Ovary (tissue), 10 donors: ENCODE measurements at places on chromosomes 2 and 18. TPM values are rescaled to one million over a fixed set of nuclear protein-coding genes. Genes with fewer than 3 reads are reported as not detected.

The TLX2 gene
- not detected for total RNA-seq

GRCh38 chr18:36593001-36593400 is 235.8 kb downstream of the TPGS2 start:
- DNase-seq = no peak

DNA sequence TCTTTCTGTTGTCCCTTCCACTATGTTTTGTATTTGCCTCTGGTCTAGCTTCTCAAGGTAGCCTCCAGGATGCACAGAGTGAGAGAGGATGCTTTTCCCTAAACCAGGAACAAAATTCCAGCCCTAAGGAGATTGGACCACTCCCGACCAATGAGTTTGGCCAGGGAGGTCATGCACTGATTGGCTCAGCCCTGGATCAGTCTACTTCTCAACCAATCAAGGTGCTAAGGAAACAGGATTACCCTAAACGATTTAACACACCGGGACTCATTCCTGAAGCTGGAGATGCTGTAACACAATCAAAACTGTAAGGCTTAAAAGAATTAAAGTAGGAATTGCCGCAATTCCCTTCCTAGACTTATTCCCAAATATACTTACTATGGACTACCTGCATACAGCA is 34.2 kb upstream of the NR4A2 start:
- no peak for DNase-seq

DNA sequence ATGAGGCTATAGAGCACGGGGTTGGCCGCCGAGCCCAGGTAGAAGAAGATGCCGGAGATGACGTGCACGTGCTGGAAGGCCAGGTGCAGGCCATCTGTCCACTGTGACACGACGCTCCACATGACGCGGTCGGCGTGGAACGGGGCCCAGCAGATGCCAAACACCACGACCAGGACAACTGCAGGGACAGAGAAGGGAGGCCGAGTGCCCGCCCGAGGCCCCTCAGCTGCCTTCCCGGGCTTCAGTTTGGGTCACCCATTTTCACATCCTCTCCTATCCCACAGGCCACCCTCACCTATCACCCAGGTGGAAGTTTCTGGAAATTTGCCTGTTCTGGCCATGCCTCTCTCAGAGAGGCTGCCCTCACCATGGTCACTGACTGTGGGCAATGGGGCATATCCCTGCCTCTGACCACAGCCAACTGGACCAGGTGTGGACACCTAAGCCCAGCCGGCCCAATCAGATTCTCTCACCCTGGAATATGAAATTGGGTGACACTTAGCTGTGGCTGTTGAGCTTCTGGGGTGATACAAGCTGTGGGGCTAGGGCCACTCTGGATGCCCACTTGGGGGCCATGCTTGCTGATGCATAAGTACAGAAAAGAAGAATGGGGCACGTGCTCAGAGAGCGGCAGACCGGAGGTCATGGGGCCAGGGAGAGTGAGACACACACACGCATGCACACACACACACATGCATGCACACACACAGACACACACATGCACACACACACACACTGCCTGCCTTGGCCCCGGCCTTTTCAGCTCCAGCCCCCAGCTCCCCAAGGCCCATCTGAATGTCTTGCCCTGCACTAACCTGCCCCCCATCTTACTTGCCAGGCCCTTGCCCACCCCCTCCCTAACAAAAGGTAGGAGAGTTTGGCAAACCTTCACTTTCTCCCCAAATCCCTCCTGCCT is 4.7 kb downstream of the NMUR1 start:
- no peak for DNase-seq

GRCh38 chr2:98913916-98914712 is 21.9 kb downstream of the CRACDL start:
- no peak for DNase-seq

DNA sequence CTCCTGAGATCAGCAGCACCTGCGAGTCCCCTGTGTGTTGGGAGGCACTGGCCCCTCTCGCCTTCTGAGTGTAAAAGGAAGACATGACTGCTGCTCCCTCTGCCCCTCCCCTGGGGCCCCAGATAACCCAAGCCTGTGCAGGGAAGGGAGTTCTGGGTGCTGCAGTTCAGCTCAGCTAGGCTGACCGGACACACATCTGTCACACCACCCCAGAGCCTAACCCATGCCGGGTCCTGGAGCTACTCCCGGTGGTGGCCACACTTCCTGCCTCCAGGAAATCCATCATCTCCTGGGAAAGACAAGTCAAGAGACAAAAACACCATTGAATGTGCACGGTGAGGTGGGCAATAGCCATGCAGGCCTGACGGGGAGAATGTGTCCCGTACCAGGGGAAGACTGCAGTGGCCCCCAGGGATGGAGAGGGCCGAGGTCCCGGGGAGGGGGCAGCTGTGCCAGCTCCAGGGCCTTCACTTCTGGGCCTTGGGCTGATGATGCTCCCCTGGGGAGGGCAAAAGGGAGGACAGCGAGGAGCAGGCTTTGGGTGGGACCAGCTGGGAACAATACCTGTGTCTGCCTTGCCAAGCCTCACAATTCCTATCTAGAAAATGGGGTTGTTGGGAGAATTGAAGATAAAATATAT is 210.6 kb downstream of the TFCP2L1 start:
- DNase-seq = no peak

- no peak for DNase-seq
Observed at GRCh38 chr18:21489119-21489750, 111.3 kb downstream of the ESCO1 start.

GRCh38 chr18:76834379-76834778 is 12.0 kb downstream of the ZNF236 start:
- DNase-seq = no peak

DNA sequence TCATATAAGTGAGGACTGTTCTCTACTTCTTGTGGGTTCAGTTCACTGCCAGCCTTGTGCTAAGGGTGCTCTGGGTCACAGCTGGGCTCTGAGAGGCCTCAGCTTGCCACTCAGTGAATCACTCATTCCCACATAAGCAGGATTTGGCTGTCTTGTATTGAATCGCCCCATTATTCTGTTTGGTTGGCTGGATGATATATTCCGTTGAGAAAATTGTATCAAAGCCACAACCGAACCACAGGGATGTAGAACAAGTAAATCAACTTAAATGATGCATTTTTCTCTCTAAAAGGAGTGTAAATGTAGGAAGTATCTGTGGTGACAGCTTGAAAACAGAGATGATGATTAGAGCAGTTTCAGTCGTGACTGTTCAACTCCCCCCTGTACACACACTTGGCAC is 39.6 kb downstream of the TTC39C start:
- DNase-seq = no peak

GRCh38 chr2:120423167-120423943 is 77.4 kb downstream of the INHBB start:
- DNase-seq = no peak

The NEU4 gene
- not detected for total RNA-seq

DNA sequence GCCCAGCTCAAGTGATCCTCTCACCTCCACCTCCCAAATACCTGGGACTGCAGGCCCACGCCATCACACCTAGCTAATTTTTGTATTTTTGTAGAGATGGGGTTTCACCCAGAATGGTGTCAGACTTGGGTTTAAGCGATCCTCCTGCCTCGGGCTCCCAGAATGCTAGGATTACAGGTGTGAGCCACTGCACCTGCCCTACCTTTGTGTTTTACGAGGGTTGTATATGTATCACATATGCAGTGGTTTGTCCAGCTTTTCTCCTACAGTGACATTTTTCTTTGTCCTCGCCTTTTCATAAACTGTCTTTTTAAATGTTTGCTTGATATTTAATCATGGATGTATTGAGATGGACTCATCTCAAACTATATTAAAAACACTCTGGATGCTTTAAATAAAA is 38.5 kb downstream of the AGAP1 start:
- DNase-seq = peak; percentile 1

- no peak for DNase-seq
Observed at GRCh38 chr18:28039691-28040090, 137.2 kb downstream of the CDH2 start.

DNA sequence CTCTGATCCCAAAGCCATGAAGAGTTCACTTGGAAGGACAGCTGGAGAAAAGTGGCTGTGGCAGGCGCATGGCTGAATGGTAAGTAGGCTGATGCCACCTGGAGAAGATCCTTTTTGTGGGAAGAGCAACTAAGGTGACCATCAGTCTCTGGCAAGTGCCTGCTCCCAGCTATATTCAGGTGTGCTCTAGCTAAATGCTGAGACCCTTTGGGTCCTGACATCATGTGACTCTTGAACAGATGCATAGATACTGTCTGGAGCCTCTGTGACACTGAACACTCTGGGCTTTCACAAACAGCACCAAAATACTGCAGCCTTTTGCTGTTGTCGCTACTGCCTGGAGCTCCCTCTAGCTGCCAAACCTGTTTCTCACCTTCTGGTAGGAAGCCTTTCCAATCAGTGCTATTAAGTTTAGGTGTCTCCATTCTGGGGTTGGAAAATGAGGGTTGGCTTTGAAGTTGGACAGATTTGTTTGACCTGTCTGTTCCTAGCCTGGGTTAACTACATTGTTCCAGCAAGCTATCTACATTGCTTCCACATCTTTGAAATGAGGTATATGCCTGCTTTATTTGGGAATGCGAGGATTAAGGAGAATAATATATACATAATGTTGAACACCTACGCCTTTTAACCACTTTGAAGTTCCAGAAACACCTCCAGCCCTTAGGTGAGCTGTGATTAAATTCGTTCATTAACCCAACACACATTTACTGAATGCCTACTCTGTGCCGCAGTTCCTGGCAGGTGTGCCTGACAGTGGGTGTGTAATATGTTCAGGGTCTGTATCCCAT is 3.1 kb downstream of the EGR4 start:
- no peak for DNase-seq

DNA sequence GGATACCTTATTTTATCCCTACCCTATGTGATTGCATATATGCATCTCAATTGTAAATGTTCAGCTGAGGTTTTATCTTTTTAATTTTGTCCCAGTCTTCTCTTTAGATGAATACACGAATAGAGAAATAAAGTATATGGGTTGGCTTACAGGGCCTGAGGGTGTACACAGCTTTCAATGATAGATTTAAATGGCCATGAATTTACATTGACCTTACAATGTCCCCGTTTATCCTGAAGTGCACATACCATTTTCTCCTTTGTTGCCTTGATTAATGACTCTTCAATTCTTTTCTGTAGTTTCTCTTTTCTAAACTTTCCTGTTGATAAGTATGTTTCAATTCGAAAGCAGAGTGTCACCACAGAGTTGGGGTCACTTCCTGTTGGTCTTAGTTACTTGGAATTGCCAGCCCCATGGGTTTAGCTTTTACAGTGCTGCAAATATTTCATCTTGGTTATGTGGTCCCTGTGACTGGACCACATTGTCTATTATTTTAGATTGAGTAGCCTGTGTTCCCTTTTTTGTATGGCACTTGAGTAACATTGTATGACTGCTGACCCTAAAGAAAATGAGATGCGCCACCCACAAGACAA is 1616.3 kb upstream of the ACVR2A start:
- no peak for DNase-seq

The MMADHC gene
- 67.0 TPM for total RNA-seq

The KIAA2012 gene
- 0.27 TPM for total RNA-seq

DNA sequence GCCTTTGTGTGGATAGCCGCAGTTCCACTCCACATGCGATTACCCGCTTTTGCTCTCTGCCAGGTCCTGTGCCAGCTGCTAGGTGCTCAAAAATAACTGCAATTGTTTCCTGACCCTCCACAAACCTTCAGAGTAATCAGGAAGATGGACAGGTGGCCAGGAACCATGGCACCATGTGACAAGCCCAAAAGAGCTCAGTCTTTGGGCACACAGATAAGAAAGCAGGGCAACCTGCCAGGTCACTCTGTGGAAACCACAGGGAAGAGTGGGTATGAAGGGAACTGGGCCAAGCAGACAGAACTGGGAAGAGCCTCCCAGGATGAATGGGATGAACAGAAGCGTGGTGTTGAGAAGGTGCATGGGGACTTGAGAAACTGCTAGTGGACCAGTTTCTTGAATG is 79.4 kb upstream of the AGAP1 start:
- DNase-seq = no peak

The ACVR1C gene
- 1.3 TPM for total RNA-seq

DNA sequence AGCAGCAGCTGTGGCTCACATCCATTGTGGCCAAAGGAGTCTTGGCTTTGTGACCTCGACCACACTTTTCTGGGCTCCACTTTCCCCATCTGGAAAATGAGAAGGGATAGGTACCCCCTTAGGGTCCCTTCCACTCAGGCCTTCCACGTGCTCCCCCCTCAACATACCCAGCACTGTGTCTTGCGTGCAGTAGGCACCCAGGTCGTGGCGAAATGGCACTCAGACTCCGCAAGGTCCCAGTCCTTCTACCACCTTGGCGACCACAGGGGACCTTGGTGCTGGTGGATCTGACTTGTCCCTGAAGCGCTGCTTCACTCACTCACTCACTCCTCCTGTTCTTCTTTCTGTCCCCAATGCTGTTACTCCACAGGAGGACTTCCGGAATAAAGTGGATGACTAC is 19.9 kb upstream of the SCLY start:
- no peak for DNase-seq

DNA sequence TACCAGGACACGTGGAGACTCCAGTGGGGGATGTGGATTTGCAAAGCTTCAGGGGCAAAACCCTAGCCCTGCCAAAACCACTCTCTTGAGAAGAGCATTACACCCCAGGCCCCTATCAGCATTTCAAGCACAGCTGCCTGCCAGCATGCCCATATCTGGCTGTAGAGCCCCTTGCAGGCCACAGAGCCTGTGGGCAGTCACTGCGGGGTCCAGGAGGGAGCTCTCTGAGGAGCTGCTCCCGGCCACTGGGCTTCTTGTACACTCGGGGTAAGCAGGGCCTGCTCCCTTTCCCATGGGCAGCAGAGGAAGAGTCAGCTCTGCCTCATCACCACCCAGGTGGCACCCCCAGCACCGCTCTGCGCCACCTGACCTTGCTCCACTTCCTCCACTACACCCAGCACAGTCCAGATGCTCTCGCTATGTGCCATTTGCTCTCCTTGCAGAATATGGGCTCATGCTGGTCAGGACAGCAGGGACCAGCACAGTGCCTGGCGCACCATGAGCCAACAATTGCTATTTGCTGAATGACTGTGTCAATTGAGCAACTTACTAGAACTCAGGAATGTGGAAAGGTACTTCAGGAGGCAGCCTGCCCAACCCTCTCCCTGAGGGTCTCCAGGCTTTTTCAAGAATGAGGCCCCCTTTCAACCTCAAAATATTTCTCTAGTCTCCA is 7.4 kb downstream of the CHST10 start:
- no peak for DNase-seq

The ARHGAP15 gene
- 2.7 TPM for total RNA-seq

The CRYGD gene
- 2.4 TPM for total RNA-seq

- no peak for DNase-seq
Observed at GRCh38 chr18:38750751-38751150, 1185.2 kb upstream of the CELF4 start.
